ENCODE measurements at places on chromosomes 4 and X.

- DNase-seq: no peak
Measured at GRCh38 chrX:56130031-56130430, 102.1 kb upstream of the KLF8 start.

DNA sequence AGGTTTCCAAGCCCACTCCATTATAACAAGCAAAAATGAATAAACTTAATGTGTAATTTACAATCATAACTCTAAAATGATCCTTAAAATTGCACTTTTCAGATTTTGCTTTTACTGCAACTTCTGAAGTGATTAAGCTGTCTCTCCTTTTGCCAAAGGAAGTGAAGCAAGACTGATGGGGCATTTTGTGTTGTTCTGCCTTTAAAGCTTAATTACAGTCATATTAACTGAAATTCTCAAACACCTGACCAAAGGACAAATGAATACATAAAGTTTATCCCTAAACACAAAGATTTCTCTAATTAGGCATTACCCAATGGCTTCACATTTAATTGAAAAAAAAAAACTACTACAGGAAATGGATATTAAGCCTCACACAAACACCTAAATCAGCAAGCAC lies 101.8 kb downstream of the ATP11C start:
- DNase-seq: no peak

DNA sequence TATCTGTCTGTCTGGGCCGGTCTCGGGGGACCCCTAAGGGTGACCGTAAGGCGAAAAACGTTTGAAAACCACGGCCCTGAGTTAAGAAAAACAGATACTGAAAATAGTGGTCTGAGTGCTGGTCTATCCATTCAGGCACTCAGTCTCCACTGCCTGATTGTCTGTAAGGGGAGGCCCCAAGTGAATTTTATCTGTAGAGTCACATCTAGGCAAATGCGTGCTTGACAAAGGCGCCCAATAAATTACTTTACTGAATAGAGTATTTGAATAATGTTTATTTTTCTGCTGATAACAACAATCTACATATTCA lies 465 bp downstream of the HNRNPH2 start:
- DNase-seq: no peak

DNA sequence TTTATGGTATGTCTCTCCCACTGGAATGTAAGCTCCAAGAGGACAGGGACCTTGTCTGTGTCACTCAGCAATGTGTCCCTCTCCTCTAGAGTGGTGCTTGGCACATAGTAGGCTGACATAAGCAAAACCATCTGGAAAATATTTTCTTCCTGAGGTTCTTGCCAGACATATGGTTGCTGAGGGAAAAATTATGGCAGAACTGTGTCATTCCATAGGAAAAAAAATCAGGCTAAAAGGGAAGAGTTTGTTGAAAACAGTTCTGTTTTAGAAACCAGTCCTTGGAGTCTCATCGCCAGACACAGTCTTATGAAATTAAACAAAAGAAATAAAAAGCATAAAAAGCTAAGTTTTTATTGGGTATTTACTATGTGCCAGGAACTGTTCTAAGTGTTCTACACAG lies 60.9 kb downstream of the RTL9 start:
- no peak for DNase-seq

DNA sequence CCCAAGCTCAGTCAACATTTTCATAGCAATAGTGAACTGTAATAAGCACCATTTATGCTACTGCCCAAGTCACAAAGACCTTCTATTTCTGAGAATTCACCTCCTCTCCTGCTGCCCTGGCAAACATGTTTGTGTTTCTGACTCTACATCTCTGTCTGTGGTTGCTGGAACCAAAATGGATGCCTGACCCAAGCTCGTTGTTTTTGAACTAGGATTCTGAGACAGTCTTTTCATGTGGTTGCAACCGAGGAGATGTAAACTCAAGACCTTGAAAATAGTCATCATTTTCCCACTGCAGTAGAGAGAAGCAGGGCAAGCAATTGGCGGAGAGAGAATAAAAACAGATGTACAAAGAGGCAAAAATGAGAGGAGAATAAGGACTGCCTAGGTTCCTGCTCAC lies 160.2 kb downstream of the RAB28 start:
- DNase-seq: no peak

GRCh38 chrX:39679497-39680157 lies 418.1 kb downstream of the BCOR start:
- no peak for DNase-seq

- DNase-seq: no peak
Measured at GRCh38 chr4:15695240-15695699, 7.6 kb upstream of the BST1 start.

- DNase-seq: no peak
Measured at GRCh38 chr4:138555584-138555983, 313.4 kb upstream of the SLC7A11 start.

GRCh38 chr4:99998062-99998867 lies 48.2 kb upstream of the H2AZ1 start:
- no peak for DNase-seq

DNA sequence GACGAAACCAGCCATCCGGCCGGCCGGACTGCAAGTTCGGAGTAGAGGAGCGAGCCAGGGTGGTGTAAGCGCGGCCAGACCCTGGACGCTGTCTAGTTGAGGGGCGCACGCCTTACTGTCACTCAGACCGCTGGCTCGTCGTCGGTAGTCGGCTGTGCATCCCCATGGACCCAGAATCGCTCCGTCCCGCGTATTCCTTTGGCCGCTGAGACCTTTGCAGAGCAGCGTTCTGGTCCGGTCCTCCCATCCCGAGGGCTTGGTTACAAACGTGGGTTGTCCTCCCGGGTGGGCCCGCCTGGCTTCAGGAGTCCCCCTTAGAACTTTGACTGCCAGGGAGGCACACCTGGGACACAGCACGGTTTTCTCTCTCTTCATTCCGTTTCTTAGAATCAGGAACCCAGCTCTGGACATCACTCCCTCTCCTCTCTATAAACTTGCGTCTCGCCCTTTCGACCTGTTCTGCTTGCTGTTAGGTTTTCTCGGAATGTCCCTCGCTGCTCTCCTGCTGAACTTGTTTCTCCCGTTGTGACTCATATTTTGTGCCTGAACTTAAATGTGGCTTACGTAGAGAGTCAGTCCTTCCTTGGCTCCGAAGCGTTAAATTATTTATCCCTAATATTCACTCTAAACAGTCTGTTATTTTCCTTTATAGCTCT lies 672 bp downstream of the PGM2 start:
- DNase-seq: no peak

DNA sequence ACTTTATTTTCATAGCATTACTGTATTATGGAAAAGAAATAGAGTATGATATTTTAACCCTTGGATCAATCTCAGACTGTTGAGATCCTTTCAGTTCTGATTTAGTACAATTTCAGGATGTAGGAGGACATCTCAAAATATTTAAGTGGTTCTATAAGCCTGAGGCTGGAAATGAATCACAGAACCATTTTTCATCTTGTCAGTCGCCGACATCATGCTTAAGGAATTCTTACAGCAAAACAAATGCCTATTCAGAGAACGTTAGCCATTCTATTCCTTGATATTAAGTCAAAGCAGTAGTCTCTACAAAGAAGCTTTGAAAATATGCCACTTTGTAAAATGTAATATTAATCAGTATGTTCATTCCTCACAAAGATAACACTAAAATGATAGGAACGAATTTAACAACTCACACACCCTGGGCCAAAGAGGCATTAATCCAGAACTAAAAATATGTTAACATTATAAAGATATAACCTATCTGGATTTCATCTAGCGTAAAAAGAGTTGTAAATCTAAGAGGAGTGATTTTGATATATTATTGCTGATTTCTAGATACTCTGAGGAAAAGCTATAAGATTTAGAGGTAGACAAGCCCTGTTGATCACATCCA lies 152.0 kb downstream of the GASK1B start:
- DNase-seq: no peak

GRCh38 chr4:120591038-120591437 lies 331.5 kb downstream of the PRDM5 start:
- no peak for DNase-seq

DNA sequence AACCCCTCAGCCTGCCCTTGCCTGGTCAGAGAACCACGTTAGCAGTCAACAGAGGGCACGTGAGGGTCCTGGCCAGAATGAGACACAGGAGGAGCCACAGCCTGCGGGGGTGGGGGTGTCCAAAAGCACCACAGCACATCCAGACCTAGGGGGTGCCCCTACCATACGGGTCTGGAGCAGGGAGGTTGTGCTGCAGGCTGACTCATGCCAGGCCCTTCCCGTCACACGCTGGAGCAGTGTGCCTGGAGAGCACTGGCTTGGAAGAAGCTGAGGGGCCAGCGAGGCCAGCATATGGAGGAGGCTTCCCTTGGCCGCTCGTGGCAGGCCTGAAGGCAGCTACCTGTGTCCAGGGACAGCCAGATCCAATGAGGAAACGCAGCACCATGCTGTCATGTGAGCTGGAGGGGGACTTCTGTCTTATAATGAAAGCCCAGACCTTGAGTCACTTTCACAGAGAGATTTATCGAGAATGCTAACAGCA lies 1.5 kb upstream of the IRAK1 start:
- DNase-seq: no peak

- DNase-seq: no peak
Measured at GRCh38 chr4:43607400-43607799, 714.9 kb downstream of the GRXCR1 start.

DNA sequence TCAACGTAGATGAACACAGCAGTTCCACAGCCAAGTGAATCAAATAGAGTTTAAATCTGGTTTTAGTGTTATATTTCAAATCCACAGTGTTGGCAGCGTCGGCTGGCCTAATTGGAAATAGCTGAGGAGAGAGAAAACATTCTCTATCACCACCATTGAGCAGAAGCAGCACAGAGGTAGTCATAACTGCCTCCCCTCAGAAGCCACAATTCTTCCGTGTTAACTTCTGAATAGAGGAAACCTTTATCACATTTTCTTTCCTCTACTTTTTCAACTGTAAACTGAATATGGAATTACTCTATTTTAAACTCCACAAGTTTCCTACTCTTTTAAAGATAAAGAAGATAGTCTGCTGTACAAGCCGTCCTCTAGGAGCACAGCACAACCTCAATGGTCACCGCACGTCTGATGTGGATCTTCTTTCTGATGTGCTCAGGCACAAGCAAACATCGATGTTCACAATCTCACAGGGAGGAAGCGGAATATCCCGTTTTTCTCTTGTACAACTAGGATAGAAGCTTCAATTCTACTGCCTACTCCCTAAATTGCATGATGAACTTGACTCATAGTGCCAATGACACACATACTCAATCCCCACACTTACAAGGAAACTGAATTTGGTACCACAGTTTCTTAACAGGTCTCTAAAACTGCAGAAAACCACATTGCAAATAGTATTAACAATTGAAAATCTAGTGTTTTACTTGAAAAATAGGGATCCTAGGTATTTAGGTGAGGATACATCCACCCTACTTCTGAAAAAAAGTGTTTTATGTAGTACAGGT lies 217.8 kb upstream of the ETNPPL start:
- no peak for DNase-seq

GRCh38 chr4:100294356-100294755 lies 104.1 kb upstream of the DDIT4L start:
- no peak for DNase-seq

- DNase-seq: no peak
Measured at GRCh38 chr4:56264873-56265272, 122.4 kb downstream of the AASDH start.

- no peak for DNase-seq
Measured at GRCh38 chr4:12852338-12853307, 631.5 kb downstream of the RAB28 start.

DNA sequence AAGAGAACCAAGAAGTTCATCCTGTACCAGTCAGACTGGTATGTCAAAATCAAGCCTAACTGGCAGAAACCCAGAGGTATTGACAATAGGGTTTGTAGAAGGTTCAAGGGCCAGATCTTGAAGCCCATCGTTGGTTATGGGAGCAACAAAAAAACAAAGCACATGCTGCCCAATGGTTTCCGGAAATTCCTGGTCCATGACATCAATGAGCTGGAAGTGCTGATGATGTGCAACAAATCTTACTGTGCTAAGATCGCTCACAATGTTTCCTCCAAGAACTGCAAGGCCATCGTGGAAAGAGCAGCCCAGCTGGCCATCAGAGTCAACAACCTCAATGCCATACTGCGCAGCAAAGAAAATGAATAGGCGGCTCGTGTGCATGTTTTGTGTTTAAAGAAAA lies 172.7 kb upstream of the MED14 start:
- no peak for DNase-seq

GRCh38 chr4:96262057-96262456 lies 422.2 kb downstream of the PDHA2 start:
- DNase-seq: no peak

GRCh38 chr4:56302760-56303159 lies 84.5 kb downstream of the AASDH start:
- no peak for DNase-seq

GRCh38 chr4:140463182-140463581 lies 34.9 kb downstream of the MGAT4D start:
- no peak for DNase-seq

GRCh38 chr4:45099471-45099870 lies 373.1 kb upstream of the GNPDA2 start:
- no peak for DNase-seq

- DNase-seq: no peak
Measured at GRCh38 chrX:51737091-51737490, 6.2 kb upstream of the GSPT2 start.

DNA sequence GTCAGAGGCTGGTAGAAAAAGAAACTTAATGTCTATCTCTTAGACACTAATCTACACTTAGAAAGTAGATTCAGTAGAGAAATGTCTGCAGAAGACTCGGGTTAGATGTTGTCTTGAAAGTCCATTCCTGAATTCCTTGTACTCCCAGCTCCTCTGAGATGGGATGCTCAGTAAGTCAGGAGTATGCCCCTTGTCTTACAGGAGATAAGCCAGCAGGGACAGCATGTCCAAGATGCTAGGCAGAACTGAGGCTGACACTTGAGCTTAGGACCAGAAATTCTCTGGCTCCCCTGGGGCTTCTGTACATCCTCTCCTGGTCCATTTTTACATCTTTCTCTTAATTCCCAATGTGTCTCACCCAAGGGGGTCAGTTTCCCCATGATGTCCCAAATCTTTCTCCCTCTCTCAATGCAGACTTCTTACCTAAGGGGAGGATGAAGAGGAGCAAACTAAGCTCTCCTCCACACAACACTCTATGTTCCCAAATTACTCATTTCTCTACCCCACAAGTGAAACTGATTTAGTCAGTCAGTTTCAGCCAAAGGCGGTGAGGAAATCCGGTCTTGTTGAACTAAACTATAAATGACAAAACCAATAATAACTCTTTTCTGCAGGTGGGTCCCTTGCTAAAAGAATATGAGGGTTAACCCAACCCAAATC lies 558.2 kb upstream of the DIPK2B start:
- DNase-seq: no peak

Measured in central memory CD8-positive, alpha-beta T cell (primary cell).